Right renal pelvis (tissue), 4 donors: ENCODE measurements at places on chromosomes 13 and 19. TPM values are rescaled to one million over a fixed set of nuclear protein-coding genes. Genes with fewer than 3 reads are reported as not detected.

ZNF628 gene
- polyA plus RNA-seq, result 3.5 TPM

CACNG7 gene
- polyA plus RNA-seq, result 1.4 TPM

DNA sequence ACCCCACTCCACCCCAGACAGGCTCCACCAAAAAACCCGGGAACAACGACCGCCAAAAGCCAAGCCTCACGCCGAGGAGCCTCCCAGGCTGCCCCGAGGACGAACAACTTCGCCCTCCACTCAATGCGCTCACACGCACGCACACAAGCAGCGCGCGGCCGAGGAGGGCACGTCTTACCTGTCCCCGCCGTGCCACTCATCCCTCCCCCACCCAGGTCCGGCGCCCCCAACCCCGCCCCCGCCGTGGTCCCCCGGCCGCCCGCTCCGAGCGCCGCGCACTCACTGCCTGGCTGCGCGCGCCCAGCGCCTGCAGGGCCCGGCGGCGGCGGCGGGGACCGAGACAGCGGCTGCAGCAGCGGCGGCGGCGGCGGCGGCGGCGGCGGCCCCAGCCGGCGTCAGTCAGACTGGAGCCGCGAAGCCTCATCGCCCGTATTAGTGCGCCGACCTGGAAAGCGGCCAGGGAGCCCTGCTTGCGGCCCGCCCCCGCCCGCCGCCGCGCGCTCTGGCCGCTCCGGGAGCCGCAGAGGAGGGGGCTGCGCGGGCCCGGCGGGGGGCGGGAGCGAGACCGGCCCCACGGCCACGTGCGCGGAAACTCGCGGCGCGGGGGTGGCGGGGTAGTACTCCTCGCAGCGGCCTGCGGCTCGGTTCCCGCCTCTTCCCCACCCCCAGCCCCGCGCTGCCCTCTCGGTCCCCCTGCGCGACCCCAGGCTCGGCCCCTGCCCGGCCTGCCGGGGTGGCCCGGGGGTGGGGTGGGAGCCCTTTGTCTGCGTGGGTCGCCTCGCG lies at the start of gene SMAD9:
TSS of gene SMAD9 (minus strand) at position 406 of the 783 bp plus-strand sequence. CDS start 40,549 bp downstream, outside the sequence.
- peak; percentile 40 for DNase-seq

GRCh38 chr13:46345398-46345797 lies 41.7 kb downstream of the RUBCNL start:
- DNase-seq, result no peak

GRCh38 chr19:27673986-27674385 lies 1539.0 kb downstream of the UQCRFS1 start:
- DNase-seq, result no peak
